ENCODE measurements at places on chromosomes 2 and 18. TPM values are rescaled to one million over a fixed set of nuclear protein-coding genes. Genes with fewer than 3 reads are reported as not detected.

SH3RF3 gene
- total RNA-seq: 7.5 TPM

TTC27 gene
- total RNA-seq: 12.9 TPM

TXNDC2 gene
- 0.84 TPM for total RNA-seq

NGEF gene
- 1.5 TPM for total RNA-seq

CHRNG gene
- total RNA-seq: not detected

GRCh38 chr18:48009116-48009745 is 78.8 kb upstream of the SMAD2 start:
- no peak for DNase-seq

DNA sequence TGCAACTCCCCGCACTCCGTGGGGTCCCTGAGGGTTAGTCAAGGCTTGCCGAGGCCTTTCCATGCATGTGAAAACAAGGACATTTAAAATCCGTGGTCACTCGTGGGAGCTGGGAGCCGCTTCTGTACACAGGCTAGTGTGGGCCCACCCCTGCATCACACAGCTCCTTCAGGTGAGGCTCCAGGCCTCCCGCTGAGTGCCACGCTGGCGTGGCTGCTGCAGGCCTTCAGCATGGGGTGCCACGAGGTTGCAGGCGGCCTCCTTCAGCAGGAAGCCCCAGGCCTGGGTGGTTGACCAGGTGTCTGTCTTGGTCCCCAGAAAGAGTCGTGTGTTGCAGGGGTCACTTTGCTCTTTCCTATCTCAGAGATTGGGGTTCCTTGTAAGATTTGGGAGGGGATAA is 6.6 kb downstream of the KLHL30 start:
- DNase-seq: no peak

DNA sequence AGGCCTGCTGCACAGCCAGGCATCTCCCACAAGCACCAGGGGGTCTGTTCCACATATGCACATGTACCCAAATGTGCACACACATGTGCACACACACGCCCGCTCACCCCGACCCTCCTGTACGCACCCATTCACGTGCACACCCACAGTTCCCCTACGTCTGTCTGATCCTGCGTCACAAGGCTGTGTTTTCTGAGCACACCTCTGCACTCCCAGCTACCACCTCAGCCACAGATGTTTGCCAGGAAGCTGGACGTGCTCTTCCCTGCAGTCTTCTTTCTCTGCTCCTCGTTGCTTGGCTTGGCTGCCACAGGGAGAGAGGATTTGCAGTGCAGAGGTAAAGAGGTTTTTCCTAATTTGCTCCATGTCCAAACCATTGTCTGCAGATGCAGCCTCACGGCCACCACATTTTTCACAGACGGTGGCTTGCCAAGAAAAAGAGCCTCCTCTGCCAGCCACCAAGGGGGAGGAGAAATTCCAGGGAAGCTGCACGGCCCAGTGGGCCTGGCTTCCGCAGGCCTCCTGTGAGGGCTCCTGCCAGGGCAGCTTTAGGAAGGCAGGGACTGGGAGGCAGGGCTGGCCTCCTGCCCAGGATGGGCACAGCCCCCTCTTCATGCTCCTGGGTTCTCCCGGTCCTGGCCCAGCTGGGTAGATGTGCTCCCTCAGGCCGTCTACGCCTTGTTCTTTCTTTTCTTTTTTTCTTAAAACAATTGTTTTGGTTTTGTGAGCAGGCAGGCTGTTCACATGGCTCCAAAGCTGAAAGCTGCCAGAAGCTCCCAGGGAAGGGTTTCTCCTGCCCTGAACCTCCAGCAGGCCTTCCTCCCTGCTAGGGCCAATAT is 29.3 kb upstream of the HS6ST1 start:
- peak; percentile 77 for DNase-seq
